ENCODE measurements at places on chromosomes 11 and 22.

- no peak for DNase-seq
Observed at GRCh38 chr11:23288003-23288783, 427.9 kb upstream of the CCDC179 start.

DNA sequence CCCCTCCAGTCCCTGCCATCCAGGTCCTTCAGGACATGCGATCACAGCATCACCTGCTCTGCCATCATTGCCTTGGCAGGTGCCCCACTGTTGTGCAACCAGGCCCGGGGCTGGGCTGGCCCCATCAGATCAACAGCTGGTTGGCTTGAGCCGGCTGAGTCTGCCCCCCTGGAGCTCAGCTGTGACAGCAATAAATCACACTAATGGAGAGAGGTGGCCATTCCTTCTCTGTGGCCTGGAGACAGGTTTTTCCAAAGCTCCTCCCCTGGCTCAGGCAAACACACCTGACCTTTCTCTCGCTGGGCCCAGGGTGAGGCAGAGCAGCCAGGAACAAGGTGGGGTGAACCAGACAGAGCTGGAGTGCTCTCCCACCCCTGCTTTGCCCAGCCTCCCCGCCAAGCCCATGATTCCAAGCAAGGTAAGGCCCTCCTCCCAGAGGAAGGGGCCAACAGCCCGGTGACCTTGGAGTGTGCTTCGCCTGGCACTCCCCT lies 8.9 kb upstream of the FXYD2 start:
- no peak for DNase-seq

DNA sequence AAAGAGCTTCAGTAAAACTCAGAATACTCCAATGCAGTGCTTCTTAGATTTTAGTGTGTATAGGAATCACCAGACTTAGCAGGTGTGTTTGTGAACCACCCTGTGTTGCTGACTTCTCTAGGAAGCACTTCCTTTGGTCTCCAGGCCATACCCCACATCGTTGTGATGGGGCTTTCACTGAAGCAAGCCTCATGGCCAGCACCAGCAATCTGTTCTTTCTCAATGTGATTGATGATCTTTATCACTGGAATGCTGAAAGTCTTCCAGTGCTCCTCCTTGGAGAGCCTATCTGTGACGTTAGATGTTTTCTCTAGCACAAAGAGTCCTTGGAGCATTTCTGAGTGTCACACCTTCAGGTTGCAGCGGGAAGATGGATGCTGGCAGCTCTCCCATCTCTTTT lies 280.5 kb downstream of the DDX10 start:
- no peak for DNase-seq

DNA sequence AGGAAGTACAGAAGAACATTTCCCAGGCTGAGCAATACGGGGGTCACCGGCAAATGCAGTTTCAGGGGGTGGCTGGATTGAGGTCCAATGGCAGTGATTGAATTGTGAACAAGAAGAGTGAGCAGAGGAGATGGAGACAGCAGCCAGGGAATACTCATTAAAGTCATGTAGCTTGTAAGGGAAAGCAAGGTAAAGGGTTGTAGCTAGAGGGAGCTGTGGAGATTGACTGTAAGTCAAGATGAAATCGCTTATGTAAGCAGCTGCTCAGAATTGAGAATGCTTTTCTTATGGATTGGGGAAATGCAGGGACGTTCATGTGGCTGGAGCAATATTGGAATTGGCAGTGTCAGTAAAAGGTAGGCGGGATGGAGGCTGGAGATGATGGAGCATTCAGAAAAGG lies 111.4 kb upstream of the TBCEL start:
- DNase-seq, result no peak

DNA sequence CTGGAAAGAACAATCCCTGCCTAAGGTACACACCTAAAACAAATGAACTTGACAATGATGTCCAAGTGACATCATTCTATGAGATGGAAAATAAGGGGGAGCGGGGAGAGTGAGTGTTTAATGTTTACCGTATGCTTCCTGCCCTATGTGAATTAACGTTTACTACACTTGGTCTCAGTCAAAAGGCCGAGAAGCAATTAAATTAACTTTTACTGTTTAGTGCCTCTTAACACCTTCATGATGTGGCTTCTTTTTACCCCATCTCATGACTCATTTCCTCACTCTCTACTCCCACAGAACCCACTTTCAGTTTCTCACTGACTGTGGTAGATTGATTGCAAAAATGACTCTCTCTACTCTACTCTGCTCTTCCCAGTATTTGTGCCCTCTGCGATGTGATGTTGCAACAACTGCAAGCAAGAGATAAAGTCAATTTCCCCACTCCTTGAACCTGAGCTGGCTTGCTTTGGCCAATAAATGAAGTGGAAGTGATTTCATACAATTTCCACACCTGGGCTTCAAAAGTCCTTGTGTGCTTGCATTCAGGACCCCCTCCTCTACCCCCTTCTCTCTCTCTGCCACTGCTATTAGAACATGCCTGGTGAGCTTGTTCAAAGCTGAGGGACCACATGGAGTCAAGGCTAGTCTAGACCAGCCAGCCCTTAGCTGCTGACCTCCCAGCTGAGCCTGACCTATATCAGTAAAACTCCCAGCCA lies 11.6 kb upstream of the ALKBH3 start:
- peak; percentile 16 for DNase-seq

DNA sequence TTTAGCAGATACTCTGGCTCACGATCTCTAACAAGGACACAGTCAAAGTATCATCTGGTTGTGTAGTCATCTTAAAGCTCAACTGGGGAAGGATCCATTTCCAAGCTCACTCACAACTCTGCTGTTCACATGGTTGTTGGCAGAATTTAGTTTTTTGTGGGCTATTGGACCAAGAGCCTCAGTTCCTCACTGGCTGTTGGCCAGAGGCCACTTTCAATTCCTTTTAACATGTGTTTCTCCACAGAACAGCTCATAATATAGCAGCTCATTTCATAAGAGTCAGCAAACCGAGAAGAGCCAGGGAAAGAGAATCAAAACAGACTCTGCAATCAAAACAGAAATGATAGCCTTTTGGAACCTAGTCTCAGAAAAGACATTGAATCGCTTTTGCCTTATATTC lies 22.6 kb downstream of the IZUMO1R start:
- no peak for DNase-seq

GRCh38 chr22:24176630-24177029 lies 4.7 kb upstream of the SUSD2 start:
- no peak for DNase-seq

DNA sequence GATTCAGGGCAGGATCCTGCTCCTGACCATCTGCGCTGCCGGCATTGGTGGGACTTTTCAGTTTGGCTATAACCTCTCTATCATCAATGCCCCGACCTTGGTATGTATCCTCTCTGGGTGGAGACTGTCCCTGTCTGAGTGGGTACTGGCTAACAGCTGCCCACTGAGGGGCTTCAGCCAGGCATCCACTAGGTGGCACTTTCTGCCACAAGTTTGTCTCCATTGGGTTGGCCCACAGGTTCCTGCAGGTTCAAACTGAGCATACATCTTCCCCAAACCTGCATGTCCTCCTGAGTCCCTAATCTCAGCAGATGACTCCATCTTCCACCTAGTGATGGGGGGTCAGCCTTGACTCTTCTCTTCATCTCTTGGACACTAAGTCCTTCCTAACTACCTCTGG lies 4.4 kb downstream of the SLC2A11 start:
- no peak for DNase-seq

DNA sequence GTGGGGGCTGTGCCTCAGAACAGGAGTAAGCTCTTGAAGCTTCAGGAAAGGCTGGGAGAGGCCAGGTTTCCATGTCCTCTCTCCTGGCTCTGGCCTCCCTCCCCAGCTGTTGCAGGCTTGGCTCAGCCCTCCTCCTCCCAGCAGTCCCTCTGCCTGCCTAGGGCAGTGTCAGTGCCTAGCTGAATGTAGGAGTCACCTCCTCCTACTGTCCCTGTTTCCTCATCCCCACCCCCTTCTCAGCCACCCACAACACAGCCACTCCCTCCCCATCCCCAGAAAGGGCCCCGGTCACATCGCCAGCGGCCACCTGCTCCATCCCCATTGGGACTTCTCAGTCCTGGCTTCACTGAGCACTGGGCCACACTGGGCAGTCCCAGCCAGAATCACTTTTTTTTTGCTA lies 2.9 kb upstream of the FBLN1 start:
- no peak for DNase-seq

DNA sequence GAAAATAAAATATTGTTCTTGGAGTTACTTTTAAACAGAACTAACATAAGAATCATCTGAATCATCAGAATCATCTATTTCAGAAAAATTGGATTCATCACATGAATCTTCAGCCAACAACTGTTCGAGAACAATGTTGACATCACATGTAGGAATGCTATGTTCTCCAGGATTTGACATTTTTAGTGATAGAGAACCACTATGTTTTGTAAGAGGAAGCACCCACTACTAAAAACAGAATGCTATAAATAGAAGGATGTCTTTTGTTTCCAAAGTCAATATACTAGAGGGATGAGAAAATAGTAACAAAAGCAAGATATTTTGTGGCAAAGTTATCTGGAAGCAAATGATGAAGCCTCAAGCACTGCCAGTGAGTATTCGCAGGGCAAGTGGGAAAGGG lies 263.4 kb upstream of the DDI1 start:
- DNase-seq, result no peak
